Caco-2 (cell line): ENCODE measurements at places on chromosomes 12 and 14. TPM values are rescaled to one million over a fixed set of nuclear protein-coding genes. Genes with fewer than 3 reads are reported as not detected.

Gene SRP54
- 80.0 and 84.5 TPM in 2 replicates for total RNA-seq

Gene OVCH1
- not detected in 2 replicates for total RNA-seq

DNA sequence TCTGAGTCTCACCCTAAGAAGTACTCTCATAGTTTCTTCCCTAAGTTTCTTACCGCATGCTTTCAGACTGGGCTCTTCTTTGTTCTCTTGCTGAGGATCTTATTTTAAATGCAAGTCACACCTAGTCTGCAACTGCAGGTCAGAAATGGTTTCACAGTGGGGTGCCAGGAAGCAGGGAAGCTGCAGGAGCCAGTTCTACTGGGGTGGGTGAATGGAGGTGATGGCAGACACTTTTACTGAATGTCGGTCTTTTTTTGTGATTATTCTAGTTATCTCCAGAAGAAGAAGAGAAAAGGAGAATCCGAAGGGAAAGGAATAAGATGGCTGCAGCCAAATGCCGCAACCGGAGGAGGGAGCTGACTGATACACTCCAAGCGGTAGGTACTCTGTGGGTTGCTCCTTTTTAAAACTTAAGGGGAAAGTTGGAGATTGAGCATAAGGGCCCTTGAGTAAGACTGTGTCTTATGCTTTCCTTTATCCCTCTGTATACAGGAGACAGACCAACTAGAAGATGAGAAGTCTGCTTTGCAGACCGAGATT is 1.7 kb downstream of the FOS start:
- no peak for DNase-seq

- DNase-seq, result no peak
Measured at GRCh38 chr12:124463341-124463921, 104.0 kb downstream of the NCOR2 start.

GRCh38 chr12:1176191-1176590 is 185.2 kb downstream of the ERC1 start:
- DNase-seq, result no peak

- no peak for DNase-seq
Measured at GRCh38 chr14:59020382-59020781, 168.1 kb upstream of the DAAM1 start.

GRCh38 chr14:20681348-20682126 is 2.8 kb upstream of the RNASE4 start:
- peak; percentile 85 for DNase-seq

GRCh38 chr14:65100922-65101541 is 1.3 kb downstream of the MAX start:
- DNase-seq, result no peak
